ENCODE measurements at places on chromosomes 2 and 18.

GRCh38 chr2:73176205-73176880 lies 26.0 kb upstream of the NOTO start:
- DNase-seq, result no peak

DNA sequence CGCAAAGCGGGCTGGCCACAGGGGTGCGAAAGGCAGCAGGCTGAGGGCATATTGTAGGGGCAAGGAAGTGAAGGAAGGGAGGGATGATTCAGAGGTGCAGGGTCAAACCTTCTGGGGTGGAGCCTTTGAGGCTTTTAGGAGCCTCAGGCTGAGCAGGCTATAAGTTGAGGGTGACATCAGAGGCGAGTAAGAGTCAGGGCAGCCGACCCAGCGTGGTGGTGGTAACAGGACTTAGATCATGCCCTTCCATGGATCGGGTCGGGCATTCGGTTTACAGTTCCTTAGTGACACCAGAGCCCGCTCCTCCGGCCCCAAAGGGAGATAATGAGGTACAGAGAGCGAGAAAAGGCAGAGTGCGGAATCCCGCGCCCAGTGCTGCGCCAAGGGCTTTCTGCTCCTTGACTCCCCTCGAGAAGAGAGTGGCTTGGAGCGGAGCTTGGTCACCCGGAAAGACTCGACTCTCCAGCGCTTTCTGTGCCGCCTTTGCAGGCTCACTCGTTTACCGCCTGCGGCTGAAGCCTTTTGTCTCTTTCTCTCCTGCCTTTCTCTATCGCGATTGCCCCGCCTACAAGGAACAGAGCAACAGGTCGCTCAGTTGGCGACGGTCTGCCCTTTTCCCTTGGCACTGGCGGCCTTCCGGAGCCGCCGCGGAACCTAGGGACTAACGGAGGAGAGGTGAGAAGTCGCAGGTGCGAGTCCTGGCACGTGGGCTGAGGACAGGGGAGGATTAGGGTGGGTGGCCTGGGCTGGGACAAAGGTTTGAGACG lies 720 bp downstream of the LBX2 start:
- DNase-seq, result no peak

- no peak for DNase-seq
These were observed 44.0 kb upstream of the ARHGAP15 start for GRCh38 chr2:143085125-143085784.

DNA sequence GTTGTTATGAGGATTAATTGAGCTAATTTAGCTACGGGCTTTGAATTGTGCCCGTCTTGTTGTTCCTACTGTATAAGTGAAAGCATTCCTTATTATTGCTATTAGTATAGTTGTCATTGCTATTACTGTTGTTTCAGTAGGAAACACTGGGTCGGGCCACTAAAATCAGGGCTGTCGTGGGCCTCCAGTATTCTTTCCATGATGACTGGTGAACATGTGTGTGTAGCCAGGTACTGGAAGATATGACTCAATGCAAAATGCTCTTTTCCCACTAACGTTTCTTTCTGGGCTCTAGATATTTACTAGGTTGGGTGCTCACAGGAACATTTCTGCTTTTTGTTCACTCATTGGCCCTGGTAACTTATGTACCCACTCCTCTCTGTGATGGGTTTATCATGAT lies 4.9 kb downstream of the TTL start:
- no peak for DNase-seq

Measured in caudate nucleus (tissue), 63 donors.